CD4-positive, alpha-beta T cell treated with Interleukin-15 for 1 hour (primary cell): ENCODE measurements at places on chromosomes 1 and 21.

DNA sequence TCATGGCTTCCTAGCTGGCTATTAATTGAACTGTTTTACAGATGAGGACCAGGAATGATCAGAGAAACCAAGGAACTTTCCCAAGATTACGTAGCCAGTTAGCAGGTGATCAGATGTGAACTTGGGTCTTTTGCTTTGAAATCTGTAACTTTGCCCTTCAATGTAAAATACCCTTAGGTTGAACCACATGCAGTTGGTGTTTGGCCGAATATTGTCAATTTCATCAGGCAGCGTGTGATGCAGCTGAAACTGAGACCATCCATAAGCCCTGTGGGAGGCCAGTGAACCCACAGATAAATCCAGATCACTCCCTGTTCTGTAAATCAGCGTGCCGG is 150.8 kb downstream of the ETS2 start:
- DNase-seq: no peak

DNA sequence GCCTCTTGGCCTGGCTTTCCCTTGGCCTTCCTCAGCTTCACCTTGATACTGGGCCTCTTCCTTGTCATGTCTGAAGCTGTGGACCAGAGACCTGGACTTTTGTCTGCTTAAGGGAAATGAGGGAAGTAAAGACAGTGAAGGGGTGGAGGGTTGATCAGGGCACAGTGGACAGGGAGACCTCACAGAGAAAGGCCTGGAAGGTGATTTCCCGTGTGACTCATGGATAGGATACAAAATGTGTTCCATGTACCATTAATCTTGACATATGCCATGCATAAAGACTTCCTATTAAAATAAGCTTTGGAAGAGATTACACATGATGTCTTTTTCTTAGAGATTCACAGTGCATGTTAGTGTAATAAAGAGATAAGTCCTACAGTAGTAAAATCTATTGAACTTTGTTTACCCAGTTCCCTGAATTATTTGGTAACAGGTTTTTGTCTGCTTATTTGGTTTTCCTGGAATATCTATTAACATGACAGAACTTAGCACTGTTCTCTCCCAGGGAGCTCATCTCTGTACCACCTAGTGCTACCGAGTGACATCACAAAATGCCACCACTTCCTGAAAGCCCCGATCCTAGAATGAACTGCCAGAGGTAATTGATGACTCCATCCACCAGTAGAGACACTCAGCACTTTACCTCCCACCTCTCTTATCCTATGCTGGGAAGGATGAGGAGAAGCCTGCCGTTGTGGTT is 22.2 kb downstream of the UBE2T start:
- DNase-seq: no peak

DNA sequence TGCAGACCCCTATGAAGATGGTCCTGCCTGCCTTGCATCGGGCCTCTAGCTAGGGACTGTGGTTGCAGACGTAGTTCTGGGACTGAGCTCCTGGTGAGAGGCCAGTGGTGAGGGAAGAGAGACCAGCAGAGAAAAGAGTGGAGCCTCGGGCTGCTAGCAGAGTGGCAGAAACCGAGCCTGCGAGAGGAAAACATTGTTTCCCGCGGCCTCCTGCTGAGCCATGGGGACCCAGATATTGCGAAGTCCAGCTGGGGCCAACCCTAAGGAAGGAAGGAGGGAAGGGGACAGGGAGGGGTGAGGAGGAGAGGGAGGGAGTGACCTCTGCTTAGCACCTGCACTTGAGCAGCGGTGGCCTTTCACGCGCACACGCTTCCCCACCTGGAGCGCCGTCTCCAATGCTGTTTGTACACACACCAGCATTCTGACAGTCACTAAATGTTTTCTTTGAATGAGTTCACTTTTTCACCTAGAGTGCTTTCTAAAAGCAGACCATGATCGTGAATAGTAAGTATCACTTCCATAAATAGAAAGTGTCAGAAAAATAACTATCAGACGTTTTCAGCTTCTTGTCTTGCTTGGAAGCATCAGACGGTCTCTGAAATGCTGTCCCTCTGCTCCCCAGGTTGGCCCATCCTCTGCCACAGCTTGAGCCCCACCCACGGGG is 2.5 kb upstream of the FNDC10 start:
- no peak for DNase-seq

GRCh38 chr1:25458541-25459298 is 28.0 kb downstream of the MACO1 start:
- DNase-seq: no peak

DNA sequence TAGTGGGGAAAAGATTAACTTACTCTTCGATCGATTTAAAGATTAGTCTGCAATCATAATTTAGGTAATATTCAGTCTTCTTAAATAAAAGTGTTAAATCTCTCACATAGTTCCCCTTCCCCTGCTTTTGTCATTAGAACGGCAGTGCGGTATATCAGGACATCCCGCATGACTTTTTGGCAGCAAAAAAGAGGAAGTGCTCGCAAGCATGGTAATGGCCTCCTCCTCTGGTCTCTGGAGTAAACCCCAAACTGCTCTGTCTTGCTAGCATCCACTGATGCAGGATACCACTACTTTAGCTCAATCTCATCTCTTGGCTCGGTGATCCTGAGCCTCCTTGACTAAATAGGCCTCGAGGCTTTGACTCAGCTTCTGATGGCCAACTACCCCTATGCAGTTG is 78.7 kb upstream of the VAV3 start:
- peak; percentile 63 for DNase-seq

GRCh38 chr1:18246543-18246942 is 138.9 kb downstream of the IGSF21 start:
- no peak for DNase-seq

DNA sequence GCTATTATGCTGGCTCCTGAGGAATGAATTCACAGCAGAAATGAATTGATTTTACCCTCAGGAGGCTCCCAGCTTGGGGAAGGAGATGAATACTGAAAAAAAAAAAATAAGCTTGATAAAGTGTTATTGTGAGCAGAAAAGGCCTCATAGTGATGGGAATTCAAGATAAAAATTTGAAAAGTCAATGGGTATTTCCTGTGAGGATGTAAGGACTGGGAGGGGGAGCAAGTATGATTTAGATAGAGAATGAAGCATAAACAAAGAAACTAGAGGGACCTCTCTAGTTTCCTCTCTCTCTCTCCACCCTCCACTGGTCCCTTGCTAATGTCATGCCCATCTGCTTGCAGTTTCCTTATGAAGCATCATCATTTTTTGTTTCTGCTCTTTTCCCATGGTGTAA is 439.0 kb upstream of the PLXNA2 start:
- no peak for DNase-seq

DNA sequence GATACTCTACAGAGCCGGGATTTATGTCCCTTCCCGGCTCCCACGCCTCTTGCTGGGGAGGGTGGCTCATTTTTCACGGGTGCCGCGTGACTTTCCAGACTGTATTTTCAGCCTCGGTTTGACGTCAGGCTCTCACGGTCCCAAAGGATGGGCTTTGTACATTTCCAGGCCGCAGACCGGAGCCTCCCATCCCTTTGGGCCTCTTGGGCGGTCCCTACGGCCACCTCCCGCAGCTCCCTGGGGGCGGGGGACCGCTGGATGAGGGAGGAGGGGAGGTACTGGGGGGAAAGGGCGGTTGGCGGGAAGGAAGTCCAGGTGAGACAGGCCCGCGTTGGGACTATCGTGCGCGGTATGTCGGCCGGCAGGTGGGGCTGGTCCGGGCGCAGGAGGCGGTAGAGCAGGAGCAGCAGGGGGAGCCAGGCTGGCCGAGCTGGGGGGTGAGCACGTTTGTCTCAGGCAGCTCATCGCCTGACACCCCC is 17.9 kb downstream of the UBL4B start:
- no peak for DNase-seq

- DNase-seq: no peak
Measured at GRCh38 chr1:6554907-6555778, at the start of gene TAS1R1. Gene TAS1R1, plus strand, starts transcription at chr1:6555307. Its CDS starts 67 bp downstream, at chr1:6555374.

DNA sequence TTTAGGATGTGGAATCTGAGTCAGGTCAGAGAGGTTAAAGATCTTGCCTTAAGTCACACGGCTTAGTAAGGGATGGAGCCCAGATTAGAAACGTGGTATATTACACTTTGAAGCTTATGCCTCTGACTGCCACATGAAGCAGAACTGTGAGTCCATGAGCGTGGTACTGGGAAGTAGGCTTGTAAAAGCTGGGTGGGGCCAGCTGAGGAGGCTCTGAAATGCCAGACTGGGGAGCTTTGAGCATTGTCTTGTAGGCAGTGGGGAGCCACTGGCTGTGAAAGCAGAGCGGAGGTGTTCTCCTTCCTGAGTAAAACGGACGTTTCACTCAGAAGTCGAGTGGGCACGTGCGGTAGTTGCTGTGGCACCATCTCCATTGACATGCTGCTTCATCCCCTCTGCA is 72.6 kb upstream of the USP24 start:
- no peak for DNase-seq

DNA sequence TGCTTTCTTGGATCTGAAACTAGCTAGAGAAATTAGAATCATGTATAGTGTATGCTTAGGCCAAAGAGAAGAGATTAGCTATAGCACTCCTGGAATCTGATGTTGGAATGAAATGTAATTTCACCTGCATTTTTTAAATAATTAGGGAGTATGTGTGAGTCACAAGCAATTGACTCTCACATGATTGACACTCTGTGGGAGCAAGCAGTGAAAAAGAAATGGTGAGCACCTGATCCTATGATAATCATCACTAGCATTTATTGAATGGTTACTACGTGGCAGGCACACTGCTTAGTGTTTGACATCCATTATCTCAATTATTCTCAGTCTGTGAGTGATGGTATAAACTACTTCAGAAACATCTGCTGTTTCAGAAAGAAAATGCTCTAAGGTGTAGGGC is 176.6 kb downstream of the NRIP1 start:
- DNase-seq: no peak

DNA sequence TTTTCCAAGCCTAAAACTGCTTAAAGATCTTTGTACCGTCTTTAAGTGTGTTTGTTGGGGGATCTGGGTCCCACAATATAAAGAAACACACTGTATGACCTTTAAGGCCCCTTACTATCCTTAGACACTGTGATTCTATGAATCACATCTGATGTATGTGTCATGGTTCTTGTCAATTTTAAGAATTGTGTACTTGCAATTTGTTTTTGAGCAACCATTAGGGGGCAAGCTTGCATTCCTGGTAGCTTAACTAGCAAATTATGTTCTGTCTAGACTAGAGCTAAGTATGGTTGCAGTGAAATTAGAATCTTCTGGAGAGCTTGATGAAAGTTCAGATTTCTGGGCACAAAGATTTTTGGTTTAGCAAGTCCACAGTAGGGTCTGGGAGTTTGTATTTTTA is 219.5 kb downstream of the TPR start:
- DNase-seq: no peak

GRCh38 chr1:48031676-48032075 is 34.5 kb upstream of the TRABD2B start:
- DNase-seq: no peak

GRCh38 chr1:75129660-75129982 is 4.6 kb upstream of the LHX8 start:
- no peak for DNase-seq

DNA sequence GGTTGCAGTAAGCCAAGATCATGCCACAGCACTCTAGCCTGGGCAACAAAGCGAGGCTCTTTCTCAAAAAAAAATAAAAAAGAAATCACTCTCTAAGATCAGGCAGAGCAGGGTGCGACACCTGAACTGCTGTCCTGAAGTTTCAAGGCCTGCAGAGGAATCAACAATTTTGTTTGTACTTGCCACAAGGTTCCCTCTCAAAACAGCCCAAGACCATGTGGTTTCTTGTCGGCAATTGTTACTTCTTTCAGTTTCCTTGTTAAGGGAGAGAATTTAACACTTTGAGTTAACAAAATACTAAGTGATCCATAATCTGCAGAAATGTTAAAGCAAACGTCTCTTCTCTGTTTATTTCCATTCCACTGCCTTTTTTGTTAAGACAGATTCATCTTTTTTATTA is 36.5 kb downstream of the MACO1 start:
- DNase-seq: no peak

DNA sequence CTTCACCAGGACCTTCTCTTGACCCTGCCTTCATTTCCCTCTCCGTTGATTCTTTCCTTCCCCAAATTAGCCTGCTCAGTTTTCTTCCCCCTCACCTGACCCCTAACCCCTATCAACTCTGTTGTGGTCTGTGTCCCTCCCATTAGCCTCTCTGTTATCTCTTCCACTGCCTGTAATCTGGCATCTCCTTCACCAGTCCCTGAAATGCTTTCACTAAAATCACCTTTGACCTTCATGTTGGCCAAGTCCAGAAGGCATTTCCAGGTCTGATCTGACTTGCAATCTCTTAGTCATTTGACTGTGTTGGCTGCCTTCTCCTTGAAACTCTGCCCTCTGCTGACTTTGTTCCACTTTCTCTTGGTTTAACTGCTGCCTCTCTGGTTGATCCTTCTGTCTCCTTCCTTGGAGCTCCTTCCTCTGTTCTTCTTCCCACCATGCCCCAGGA is 28.2 kb downstream of the ATP8B2 start:
- no peak for DNase-seq

DNA sequence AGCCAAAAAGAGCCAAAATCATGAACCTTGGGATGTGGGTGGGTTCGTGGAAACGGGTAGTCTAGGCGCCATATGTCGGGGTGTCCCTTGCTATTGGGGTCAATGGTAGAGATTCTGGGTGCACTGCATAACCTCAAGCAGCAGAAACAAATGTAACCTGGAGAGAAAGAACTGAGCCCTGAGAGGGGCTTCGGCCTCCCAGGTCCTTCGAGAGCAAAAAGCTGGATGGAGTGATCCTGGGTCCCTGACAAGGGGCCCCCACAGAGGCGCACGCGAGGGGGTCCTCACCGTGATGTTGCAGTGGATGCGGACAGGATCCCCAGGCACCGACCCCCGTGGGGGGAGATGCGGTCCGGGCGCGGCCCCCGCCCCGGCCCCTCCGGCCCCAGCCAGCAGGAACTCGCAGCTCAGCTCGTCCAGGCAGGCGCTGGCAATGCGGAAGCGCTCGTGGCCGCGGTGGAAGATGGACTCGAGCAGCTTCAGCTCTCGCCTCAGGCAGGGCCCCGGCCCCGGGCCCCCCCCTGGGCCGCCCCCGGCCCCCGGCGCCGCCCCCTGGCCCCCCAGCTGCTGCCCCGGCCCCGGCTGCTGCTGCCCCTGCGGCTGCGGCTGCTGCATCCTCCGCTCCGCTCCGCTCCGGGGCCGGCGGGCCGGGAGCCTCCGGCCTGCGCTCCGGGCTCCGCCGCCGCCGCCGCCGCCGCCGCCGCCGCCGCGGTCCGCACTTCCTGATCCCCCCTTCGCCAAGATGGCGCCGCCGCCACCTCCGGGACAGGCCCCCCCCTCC is at the start of gene UBE2Q1:
Gene UBE2Q1, minus strand, starts transcription at position 724 of the 781 bp plus-strand sequence. Its CDS starts 109 bp downstream, at position 615.
- DNase-seq: peak; percentile 27

- DNase-seq: no peak
Measured at GRCh38 chr1:11779715-11780379, 17.9 kb downstream of the C1orf167 start.

- no peak for DNase-seq
Measured at GRCh38 chr1:160177231-160177630, 13.1 kb upstream of the CASQ1 start.
